ENCODE measurements at places on chromosomes 5 and 9.

GRCh38 chr5:87437724-87438123 is 25.0 kb upstream of the CCNH start:
- H3K27me3 ChIP-seq = peaks cover 24% of the 10 kb centered on the region
- no peaks in the 10 kb centered on the region for H3K36me3 ChIP-seq
- H3K4me3 ChIP-seq = no peak overlapping the region
- no peak for DNase-seq
- H3K27ac ChIP-seq = no peak overlapping the region

GRCh38 chr5:172840432-172841154 is 6.5 kb downstream of the ERGIC1 start:
- no peak overlapping the region for H3K4me3 ChIP-seq
- H3K27me3 ChIP-seq = no peaks in the 10 kb centered on the region
- no peak for DNase-seq

GRCh38 chr9:33017283-33018041 is 7.6 kb upstream of the DNAJA1 start:
- DNase-seq = no peak
- no peak overlapping the region for H3K27ac ChIP-seq
- H3K4me1 ChIP-seq = peaks cover 3% of the 10 kb centered on the region
- peaks cover 8% of the 10 kb centered on the region for H3K36me3 ChIP-seq
- H3K4me3 ChIP-seq = no peak overlapping the region

DNA sequence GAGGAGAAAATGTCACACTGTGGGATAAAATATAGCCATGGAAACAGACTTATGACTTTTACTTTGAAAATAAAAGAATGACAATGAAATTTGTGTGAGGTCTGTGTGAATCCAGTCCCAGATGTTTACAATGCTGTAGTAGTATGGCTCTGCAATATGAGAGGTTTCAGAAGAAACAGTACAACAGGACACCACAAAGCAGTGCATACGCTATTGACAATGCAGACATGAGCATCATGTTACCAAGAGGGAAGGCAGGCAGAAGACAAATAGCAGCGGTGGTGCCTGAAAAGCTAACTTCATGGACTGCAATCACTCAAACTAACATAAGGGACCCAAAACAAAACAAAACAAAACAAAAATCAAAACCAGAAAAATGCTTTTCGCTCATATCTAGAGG is 1.8 kb downstream of the FGF10 start:
- H3K4me3 ChIP-seq = no peak overlapping the region
- no peak for DNase-seq
- H3K27me3 ChIP-seq = peaks cover 22% of the 10 kb centered on the region
- no peaks in the 10 kb centered on the region for H3K36me3 ChIP-seq

DNA sequence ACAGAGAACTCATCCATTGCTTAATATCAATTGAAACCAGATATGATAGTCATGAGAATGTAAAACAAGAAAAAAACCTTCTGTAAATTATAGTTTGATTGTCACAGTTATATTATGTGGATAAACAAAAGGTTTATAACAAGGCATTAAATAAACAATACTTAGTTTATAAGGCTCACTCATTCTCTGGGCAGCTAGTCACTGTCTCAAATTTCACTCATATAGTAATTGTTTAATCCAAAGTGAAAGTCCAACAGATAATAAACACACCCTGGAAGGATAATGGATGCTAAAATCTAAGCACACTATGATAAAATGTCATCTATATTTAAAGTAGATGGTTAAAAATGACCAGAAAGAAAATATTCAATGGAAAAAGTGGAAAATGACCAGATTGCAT is 30.8 kb upstream of the SLC12A2 start:
- no peak overlapping the region for H3K27ac ChIP-seq
- no peak for DNase-seq
- H3K4me1 ChIP-seq = peaks cover 10% of the 10 kb centered on the region
- H3K36me3 ChIP-seq = peaks cover 3% of the 10 kb centered on the region

GRCh38 chr9:122777935-122778627 is 10.7 kb upstream of the OR5C1 start:
- no peak overlapping the region for H3K4me3 ChIP-seq
- no peaks in the 10 kb centered on the region for H3K4me1 ChIP-seq
- no peak overlapping the region for H3K27ac ChIP-seq

DNA sequence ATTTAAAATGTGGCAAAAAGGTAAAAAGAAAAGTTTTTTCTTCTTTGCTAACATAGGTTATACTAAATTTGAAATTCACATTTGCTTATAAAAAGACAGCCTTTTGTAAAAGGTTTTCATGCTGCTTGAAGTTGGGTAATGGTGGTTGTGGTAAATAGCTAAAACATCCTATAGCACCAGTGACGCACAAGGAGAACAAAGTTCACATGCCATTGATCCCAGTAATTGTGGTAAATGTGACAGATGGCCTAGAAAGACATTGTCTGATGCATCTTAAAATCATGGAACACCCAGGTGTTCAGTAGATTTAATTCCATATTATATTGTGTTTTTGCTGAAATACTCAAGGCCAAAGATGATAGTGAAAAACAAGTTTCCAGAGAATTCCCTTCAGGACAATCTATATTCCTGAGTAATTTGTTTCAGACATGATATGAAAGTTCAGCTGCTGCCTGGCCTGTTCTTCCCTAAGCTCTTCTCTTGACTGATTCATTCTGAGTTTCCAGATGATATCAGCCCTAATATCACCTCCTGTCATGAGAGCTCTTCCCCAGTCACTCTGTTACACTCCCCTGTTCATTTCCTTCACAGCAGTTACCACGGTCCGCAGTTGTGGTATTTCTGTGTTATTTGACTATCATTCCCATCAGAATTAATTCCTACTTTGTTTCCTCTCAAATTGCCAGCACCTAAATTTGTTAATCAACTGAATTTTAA is 4.6 kb upstream of the FBXL17 start:
- H3K4me3 ChIP-seq = no peak overlapping the region
- H3K36me3 ChIP-seq = peaks cover 13% of the 10 kb centered on the region
- H3K27me3 ChIP-seq = no peaks in the 10 kb centered on the region
- peaks cover 10% of the 10 kb centered on the region for H3K4me1 ChIP-seq

- H3K4me3 ChIP-seq = no peak overlapping the region
- no peak for DNase-seq
- H3K4me1 ChIP-seq = peaks cover 4% of the 10 kb centered on the region
- peaks cover 6% of the 10 kb centered on the region for H3K36me3 ChIP-seq
- H3K27ac ChIP-seq = no peak overlapping the region
Measured at GRCh38 chr5:80282054-80282453, 26.2 kb upstream of the SERINC5 start.

- no peaks in the 10 kb centered on the region for H3K4me1 ChIP-seq
- no peak overlapping the region for H3K27ac ChIP-seq
- DNase-seq = no peak
- H3K36me3 ChIP-seq = no peaks in the 10 kb centered on the region
- H3K4me3 ChIP-seq = no peak overlapping the region
- peaks cover 33% of the 10 kb centered on the region for H3K27me3 ChIP-seq
Measured at GRCh38 chr5:35363387-35363965, 133.2 kb upstream of the PRLR start.

GRCh38 chr9:108569624-108570023 is 286.2 kb downstream of the ACTL7B start:
- no peaks in the 10 kb centered on the region for H3K36me3 ChIP-seq
- no peak overlapping the region for H3K4me3 ChIP-seq
- no peaks in the 10 kb centered on the region for H3K27me3 ChIP-seq
- H3K4me1 ChIP-seq = no peaks in the 10 kb centered on the region
- no peak overlapping the region for H3K27ac ChIP-seq

DNA sequence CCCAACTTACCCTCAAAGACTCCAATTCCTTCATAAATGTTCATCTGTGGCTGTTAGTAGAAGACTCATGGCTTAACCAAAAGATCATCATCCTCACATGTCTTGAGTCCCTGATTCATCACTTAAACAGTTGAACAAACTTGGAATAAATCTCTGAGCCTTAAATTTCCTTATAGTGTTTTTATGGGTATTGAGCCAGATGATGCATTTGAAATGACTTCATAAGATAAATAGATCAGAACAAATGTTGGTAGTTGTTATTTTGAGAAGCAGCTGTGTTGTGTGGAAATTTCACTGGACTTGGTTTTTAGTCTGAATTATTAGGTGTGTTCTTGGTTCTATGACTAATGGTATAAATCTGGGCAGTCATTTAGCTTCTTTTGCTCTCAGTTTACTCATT is 236.2 kb downstream of the NNT start:
- H3K27ac ChIP-seq = no peak overlapping the region
- no peaks in the 10 kb centered on the region for H3K4me1 ChIP-seq
- H3K4me3 ChIP-seq = no peak overlapping the region
- H3K36me3 ChIP-seq = no peaks in the 10 kb centered on the region
- no peaks in the 10 kb centered on the region for H3K27me3 ChIP-seq

DNA sequence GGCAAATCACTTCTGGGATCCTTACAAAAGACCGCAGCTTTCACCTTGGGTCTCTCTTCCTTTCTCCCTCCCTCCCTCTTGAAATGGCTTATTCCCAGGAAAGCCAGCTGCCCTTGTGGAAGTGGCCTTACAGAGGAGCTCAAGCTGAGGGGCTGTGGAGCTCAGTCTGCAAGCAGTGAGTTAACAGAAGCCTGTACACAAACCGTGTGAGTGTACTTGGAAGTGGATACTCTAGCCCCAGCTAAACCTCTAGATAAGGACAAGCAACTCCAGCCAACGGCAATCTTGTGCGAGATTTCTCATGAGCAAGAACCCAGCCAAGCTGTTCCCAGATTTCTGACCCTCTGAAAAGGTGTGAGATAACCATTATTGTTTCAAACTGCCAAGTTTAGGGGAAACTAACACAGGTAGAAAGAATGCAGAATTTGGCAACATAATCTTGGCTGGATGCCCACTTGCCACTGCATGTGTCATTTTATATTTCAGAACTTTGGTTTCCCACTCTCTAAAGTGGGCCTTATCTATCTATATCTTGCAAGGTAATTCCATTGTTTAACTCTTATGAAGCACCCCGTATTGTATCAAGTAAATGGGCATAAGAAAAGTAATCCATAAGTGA is 85.6 kb downstream of the CDH18 start:
- no peaks in the 10 kb centered on the region for H3K36me3 ChIP-seq
- no peak for DNase-seq
- no peaks in the 10 kb centered on the region for H3K4me1 ChIP-seq
- H3K27ac ChIP-seq = no peak overlapping the region

- no peaks in the 10 kb centered on the region for H3K4me1 ChIP-seq
- no peak overlapping the region for H3K27ac ChIP-seq
- no peak for DNase-seq
- H3K4me3 ChIP-seq = no peak overlapping the region
- H3K36me3 ChIP-seq = no peaks in the 10 kb centered on the region
- no peaks in the 10 kb centered on the region for H3K27me3 ChIP-seq
Measured at GRCh38 chr5:59648949-59649921, 244.3 kb downstream of the PDE4D start.

- no peaks in the 10 kb centered on the region for H3K27me3 ChIP-seq
- peaks cover 28% of the 10 kb centered on the region for H3K36me3 ChIP-seq
- DNase-seq = no peak
- peak overlapping the region; percentile 35 for H3K4me3 ChIP-seq
Measured at GRCh38 chr5:93623153-93623552, 40.1 kb downstream of the NR2F1 start.

DNA sequence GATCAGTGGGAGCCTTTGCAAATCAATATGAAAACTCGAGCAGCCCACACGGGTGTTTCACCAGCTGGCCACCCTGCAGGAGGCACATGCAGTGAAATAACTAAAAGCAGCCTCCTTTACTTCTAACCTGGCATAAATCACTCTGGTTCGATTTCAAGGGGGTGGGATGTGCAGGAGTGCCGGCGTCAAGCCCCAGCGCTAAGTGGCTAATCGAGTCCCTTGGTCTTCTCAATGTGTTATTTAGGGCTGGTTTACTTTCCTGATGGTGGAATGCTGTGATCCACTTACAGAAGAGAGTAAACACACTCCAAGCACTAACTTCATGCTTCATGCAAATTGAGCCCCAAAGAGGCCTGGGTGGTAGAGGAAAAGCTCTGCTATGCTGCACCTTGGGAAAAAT is 109.4 kb downstream of the TMEM174 start:
- no peaks in the 10 kb centered on the region for H3K4me1 ChIP-seq
- peaks cover 73% of the 10 kb centered on the region for H3K27me3 ChIP-seq
- peaks cover 3% of the 10 kb centered on the region for H3K36me3 ChIP-seq
- no peak overlapping the region for H3K27ac ChIP-seq
- H3K4me3 ChIP-seq = no peak overlapping the region
- DNase-seq = no peak

DNA sequence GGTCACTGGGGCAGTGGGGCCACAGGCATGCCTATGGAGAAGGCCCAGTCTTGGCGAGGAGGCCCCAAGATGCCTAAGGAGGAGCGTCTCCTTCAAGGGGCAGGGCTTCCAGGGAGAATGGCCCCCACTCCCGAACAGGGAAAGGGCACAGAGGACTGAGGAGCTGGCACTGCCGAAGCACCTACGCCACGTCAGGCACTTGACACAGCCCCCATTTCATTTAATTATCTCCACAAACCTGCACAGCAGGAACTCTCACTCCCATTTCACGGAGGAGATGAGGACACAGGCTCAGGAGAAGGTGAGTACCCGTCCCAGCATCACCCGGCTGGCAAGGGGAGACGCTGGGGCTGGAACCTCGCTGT is 26.0 kb downstream of the EGR1 start:
- no peak for DNase-seq
- peaks cover 12% of the 10 kb centered on the region for H3K36me3 ChIP-seq
- H3K27ac ChIP-seq = no peak overlapping the region
- peak overlapping the region; percentile 57 for H3K4me3 ChIP-seq
- peaks cover 11% of the 10 kb centered on the region for H3K4me1 ChIP-seq
- peaks cover 38% of the 10 kb centered on the region for H3K27me3 ChIP-seq

DNA sequence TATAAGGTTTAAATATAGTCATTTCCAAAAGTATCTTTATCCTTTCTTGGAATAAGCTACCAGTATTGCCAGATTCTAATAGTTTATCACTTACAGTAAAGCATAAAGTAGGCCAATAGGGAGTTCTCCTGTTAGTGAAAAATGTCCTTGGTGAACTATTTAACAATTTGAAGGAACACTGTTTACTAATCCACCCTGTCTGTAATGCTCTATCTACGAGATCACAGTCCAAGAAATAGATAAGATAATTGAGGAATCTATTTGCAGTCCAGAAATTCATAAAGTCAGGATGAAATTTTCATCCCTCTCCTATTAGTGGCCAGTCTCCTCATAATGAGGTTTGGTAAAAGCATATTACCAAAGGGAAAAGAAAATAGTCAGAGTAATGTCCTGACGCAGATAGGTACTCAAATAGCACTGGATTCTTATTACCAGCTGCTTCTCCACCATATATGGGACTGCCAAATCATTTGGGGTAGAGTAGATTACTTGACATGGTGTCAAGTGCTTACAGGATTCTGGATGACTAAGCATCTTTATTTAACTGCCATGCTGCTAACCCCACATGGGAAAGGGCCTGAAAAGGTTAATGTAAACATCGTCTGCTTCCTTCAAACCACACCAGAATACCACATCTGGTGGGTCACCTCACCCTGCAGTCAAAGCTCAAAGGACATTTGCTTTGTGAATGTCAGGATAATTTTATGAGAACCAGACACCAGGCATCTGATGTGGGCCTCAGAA is 808.1 kb downstream of the EFNA5 start:
- no peaks in the 10 kb centered on the region for H3K4me1 ChIP-seq
- no peak overlapping the region for H3K4me3 ChIP-seq
- H3K36me3 ChIP-seq = no peaks in the 10 kb centered on the region
- H3K27ac ChIP-seq = no peak overlapping the region

- H3K4me1 ChIP-seq = no peaks in the 10 kb centered on the region
- H3K4me3 ChIP-seq = no peak overlapping the region
- H3K36me3 ChIP-seq = no peaks in the 10 kb centered on the region
- DNase-seq = no peak
- H3K27ac ChIP-seq = no peak overlapping the region
Measured at GRCh38 chr9:81756561-81756960, 67.2 kb upstream of the TLE1 start.
